ENCODE measurements at places on chromosomes 1 and 21.

DNA sequence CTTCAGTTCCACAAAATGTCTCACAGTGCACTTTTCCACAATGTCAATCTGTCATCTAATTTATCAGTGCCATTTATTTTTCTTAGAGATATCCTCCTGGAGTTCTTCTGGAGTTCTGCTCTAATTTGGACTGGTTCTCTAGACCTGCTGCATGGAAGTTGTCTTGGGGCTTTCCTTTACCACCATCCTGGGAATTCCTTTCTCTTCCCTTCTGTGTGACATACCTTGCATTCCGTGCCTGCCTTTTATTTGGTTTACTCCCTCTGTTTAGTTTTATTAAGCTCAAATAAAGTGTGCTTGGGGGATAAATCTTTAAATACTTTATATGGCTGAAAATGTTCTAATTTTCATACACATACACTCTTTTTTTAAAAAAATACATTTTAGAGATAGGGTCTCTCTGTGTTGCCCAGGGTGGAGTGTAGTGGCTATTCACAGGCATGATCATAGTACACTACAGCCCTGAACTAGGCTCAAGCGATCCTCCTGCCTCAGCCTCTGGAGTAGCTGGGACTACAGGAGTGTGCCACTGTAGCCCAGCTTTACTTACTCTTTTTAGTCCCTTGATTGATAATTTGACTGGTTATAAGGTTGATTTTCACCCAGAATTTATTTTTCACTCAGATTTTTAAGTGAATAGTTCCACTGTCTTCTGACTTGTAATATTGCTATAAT, 14.4 kb downstream of the MTF2 start:
- DNase-seq: no peak

- DNase-seq: no peak
Measured at GRCh38 chr1:2070016-2070415, 19.8 kb downstream of the PRKCZ start.

DNA sequence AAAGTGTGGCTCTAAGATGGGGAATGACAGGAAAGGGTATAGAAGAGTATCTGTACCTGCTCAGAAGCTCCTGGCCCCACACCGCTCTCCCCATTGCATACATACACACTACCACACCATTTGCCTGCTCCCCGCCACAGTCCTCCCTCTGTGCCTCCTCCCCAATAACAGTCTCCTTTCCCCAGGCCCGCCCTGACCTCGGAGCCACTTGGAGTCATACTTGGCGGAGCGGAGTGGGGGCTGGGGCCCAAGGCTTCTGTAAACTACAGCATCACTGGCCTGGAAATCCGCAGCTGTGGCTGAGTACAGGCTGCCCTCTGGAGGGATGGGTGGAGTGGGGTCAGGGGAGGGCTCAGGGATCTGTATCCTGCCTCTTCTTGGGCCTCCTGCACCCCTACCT, 8.6 kb downstream of the SEMA6C start:
- no peak for DNase-seq

DNA sequence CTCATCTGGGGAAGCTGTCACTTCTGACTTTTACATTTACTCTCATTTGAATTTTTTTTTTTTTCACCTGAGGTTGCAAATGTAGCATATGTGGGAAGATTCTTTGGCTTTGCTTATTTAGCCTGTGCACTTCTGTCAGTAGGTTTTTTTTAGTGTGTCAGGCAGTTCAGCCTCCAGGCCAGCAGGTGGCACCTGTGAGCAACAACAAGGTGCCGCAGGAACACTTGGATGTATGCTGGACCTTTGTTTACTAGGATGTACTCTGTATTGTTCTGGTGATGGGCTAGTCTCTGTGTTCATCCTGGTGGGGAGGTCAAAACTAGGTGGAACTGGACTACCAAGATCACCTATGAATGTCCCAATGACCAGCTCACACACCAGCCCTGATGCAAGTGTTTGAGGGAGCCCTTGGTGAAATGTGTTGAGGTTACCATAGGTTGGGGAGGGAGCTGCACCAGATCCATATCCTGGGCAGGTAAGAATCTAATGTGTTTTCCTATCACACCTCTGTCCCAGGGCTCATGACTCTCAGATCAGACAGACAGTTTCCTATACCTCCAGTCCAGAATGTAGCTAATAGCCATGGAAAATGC, 618.2 kb downstream of the BRINP3 start:
- DNase-seq: no peak

DNA sequence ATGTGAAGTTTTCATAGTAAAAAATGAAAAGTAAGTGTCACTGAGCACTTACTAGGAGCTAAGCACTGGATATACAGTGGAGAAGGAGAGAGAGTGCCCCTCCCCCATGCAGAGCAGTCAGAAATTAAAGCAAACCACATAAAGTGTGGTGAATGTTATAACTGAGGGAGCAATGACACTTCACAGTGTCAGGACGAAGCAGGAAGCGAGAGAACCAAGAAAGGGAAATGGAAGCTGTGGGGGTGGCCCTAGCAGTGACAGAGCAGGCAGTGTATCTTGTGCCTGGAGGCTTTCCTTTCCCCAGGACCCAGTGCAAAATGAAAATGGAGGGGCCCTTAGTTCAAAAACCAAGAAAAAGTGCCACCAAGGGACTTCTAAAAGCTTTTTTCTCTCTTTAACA, 21.5 kb upstream of the RCAN3 start:
- DNase-seq: no peak

DNA sequence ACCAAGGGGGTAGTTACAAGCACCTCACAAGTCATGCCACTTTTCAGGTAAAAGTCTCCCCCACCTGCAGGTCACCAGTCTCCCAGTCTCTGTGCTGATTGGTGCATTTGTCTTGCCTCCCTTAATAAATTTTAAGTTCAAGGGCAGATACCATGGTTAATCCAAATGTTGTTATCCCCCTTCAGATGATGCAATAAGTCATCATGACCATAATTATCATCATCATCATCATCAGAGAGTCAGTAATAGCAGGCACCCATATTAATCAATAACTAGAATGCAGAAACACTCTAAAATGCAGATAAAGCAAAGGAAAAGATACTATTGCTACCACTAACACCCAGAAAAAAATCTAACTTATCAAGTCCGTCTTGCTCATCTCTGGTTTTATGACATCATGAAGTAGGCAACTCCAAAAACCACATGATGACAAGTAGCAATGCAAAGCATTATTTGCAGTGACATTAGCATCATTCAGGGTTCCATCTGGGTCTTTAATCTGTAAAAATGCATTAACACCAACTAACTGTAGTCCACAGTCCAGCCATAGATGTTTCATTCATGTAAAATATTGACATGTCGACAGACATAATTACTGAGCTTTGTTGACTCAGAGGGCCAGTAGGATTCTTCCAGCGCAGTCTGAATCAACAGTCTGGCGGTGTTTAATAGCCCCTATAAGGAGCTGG, 492.0 kb upstream of the RUNX1 start:
- DNase-seq: no peak

GRCh38 chr1:40794974-40795715, 11.6 kb downstream of the KCNQ4 start:
- DNase-seq: no peak

DNA sequence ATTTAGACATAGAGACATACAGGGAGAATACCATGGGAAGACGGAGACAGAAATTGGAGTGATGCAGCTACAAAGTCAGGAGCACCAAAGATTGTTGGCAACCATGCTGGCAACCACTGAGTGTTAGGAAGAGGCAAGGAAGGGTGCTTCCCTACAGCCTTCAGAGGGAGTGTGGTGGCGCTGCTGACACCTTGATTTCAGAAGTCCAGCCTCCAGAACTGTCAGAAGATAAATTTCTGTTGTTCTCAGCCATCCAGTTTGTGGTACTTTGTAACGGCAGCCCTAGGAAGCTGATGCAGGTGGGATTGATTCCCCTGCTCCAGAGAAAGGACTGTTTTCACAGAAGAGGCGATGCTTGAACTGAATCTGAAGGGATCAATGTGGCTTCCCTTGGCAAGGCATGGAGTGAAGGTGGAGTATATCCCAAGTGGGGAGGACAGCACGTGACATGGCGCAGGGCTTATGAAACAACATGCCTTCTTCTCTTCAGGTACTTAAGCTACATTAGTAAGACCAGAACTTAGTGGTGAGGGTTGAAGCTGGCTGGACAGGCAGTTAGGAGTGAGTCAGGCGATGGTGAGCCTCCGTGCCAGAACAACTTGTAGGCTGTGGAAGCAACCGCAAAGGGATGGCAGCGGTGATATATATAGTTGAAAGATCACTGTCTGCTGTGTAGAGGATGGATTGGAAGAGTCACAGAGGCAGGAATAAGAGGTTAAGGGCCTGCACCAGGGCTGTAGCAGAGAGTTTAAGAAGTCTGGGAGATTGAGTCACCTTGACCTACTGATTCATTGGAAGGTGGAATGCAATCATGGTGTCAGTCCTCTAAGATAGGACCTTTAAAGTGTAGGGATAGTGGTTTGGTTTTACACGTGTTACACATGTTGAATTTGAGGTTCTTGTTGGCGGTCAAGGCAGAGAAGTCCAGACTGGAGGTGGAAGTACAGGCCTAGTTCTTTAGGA, 2.1 kb downstream of the LEPR start:
- no peak for DNase-seq

DNA sequence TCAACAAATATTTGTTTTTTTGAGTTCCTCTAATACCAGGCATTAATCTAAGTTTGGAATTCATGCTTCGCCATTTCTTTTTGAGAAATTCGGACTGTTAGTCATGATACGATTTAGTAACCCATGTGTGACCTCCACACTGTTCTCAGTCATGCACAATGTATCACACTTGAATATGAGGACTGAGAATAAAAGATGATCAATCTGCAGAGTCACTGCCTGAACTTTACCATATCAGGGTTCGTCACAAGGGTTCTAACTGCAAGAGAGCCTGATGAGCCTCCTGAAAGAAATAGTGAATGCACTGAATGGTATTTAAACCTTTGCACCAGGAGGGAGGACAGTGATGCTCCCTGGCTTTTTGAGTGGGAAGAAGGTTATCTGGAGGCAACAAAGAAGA, 10.9 kb upstream of the FASLG start:
- no peak for DNase-seq

DNA sequence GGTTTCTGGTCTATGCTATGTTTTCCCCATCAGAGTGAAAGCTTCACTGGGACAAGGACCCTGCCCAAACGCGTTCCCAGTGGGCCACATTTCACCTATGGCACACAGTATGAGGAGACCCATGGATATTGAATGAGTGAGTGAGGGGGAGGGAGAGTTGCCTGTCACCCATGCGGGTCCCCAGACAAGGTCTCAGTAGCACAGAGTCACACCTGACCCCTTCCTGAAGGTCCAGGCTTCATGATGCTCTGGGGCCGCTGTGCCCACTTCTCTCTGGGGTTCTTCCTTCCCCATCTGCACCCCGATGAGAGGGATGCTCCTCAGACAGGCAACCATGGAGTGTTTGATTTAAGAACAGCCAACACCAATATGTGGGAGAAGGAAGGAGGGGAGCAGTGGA, 72.3 kb upstream of the CSF3R start:
- DNase-seq: no peak

DNA sequence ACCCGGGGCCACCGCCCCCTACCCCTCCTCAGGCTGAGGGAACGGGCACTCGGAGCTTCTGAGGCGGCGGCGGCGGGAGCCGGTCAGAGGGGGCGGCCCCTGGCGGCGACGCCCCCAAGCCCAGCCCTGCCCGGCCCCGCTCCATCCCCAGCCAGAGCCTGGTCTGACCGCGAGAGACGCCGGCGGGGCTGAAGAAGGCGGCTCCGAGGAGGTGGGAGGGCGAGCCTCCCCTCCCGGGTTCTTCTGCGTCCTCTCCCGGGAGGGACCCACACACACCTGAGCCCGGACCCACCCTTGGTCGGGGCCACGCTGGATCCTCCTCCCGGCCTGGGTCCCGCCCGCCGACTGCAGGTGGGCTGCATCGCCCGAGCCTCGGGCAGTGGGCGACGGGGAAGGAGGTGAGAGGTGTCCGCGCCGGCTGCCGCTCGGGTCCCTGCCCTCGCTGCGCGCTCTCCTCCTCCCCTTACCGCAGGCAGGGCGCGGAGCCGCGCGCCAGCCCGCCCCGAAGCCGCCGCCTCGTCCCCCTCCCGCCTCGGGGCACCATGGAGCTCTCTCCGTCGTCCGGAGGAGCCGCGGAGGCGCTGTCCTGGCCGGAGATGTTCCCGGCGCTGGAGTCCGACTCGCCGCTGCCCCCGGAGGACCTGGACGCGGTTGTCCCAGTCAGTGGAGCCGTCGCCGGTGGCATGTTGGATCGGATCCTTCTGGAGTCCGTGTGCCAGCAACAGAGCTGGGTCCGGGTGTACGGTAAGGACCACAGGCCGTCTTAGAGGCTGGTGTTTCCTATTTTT, at the start of gene RASAL2:
TSS of gene RASAL2 (plus strand) at position 154 of the 788 bp plus-strand sequence. CDS start at position 543, 389 bp downstream.
- DNase-seq: no peak

DNA sequence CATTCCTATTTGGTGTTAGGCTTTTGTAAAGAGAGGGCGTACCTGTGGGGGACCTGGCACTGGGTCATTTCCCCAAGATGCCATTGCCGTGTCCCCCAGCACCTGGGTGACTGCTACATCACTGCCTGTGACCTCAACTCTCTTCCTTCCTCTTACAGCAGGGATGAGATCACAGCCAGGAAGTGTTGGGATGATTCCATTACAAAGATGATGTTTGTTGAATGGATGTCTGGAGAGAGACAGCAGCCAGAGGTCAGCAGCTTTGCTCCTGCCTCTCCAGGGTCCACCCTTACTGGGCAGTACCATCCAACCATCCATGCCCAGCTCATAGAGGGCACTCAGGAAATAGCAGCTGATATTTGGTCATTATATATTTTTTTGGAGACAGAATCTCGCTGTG, 35.1 kb downstream of the TMEM51 start:
- no peak for DNase-seq

- no peak for DNase-seq
Measured at GRCh38 chr1:94013367-94013878, 104.2 kb upstream of the GCLM start.

- DNase-seq: no peak
Measured at GRCh38 chr21:46325073-46325912, 1.3 kb downstream of the PCNT start.

DNA sequence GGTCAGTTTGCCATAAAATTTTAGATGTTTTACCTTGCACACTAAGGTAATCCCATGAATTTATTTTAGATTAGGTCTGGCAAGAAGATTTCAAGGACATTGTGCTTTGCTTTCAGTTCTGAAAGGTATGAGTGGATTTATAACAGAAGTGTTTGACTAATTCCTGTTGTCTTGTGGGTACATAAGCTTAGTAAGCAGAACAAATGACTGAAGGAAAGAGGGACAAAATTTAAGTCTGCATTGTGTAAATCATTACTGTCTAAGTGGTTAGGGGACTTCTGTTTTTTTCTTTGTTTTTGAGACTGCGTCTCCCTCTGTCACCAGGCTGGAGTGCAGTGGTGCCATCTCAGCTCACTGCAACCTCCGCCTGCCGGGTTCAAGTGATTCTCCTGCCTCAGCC, 60.1 kb downstream of the PKN2 start:
- no peak for DNase-seq
